ENCODE measurements at places on chromosomes 2 and 18. TPM values are rescaled to one million over a fixed set of nuclear protein-coding genes. Genes with fewer than 3 reads are reported as not detected.

The DPP4 gene
- 152 TPM for total RNA-seq

The ZSCAN30 gene
- total RNA-seq = 18.5 TPM

The TP53I3 gene
- total RNA-seq = 2.7 TPM

The PLGLB2 gene
- 2.7 TPM for total RNA-seq

The CFAP65 gene
- not detected for total RNA-seq

The DSG2 gene
- 1.3 TPM for total RNA-seq

The POTEC gene
- total RNA-seq = not detected

The TCF23 gene
- total RNA-seq = not detected

The SNORC gene
- 0.97 TPM for total RNA-seq

The AOX1 gene
- 0.22 TPM for total RNA-seq

The PLEK gene
- total RNA-seq = 0.60 TPM

The FSIP2 gene
- total RNA-seq = 0.17 TPM

The RAB6C gene
- not detected for total RNA-seq

The RESP18 gene
- total RNA-seq = not detected
